A673 (cell line): ENCODE measurements at places on chromosomes 6 and 20. TPM values are rescaled to one million over a fixed set of nuclear protein-coding genes. Genes with fewer than 3 reads are reported as not detected.

- no peak within 1 kb of the TSS for H3K27ac ChIP-seq
- H3K36me3 ChIP-seq, result no peaks in the 10 kb centered on the region
- no peaks in the 10 kb centered on the region for H3K4me1 ChIP-seq
- H3K27me3 ChIP-seq, result peaks cover 74% of the 10 kb centered on the region
- DNase-seq, result peak; percentile 39
Observed at GRCh38 chr20:9514461-9515213, at the start of gene LAMP5. LAMP5 (plus strand) TSS chr20:9514590; CDS start chr20:9514853, 263 bp downstream.

DNA sequence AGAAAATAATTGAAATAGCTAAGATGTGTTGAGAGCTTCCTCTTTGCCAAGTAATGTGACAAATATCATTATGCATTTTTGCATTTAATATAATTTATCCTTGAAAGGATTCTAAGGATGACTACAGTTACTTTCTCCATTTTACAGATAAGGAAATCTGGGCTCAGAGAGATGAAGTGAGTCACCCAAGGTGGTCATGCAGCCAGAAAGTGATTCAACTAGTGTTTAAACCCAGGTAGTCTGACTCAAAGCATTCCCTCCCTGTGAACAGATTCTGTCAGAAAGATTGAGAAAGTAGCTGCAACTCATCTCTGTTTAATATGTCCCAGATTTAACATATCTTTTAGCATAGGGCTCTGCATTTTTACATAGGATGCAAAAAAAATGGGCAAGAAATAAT lies 28.1 kb downstream of the NRSN1 start:
- no peaks in the 10 kb centered on the region for H3K36me3 ChIP-seq
- no peaks in the 10 kb centered on the region for H3K27me3 ChIP-seq
- H3K27ac ChIP-seq, result no peak overlapping the region
- no peaks in the 10 kb centered on the region for H3K4me1 ChIP-seq

- H3K4me1 ChIP-seq, result peaks cover 7% of the 10 kb centered on the region
- H3K27ac ChIP-seq, result no peak overlapping the region
- no peaks in the 10 kb centered on the region for H3K36me3 ChIP-seq
- DNase-seq, result no peak
- no peak overlapping the region for H3K4me3 ChIP-seq
Observed at GRCh38 chr6:95209074-95209473, 368.3 kb upstream of the MANEA start.

DNA sequence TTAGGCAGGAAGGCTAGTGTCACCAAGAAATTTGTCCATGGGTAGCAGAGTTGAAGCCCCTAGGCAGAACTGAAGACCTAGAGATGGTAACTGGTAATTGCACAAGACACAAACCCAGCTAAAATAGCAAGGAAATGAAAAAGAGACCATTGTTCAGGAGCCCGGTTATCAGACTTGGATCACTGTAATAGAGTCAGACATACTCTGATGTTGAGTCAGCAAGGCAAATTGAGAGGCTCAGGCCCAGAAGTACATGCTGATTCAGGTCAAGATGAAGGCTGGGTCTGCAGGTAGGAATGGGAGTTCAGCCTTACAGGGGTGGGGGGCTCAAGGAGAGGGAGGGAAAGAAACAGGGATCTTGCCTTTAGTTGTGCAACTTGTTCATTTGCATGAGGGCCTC lies 6.5 kb upstream of the TMEM242 start:
- no peak overlapping the region for H3K4me3 ChIP-seq
- H3K27ac ChIP-seq, result no peak overlapping the region
- H3K4me1 ChIP-seq, result peaks cover 9% of the 10 kb centered on the region

DNA sequence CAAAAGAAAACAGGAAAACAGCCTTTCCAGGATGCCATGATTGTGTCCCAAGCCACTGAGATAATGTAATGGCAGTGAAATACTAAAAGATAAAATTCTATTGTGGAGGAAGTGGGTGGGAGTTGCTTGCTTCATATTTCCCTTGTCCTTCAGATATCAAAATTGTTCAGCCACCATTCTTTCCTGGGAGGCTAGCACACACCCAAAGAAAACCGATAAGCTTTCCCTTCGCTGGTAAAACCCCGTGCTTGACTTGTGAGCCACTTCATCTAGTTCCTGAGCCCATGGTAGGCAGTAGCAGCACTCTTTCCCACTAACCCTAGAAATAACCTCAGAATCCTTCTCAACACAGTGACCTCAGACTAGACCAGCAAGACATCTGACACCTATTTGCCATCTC lies 357.4 kb upstream of the PLCB4 start:
- no peak for DNase-seq
- H3K4me3 ChIP-seq, result no peak overlapping the region
- H3K4me1 ChIP-seq, result no peaks in the 10 kb centered on the region
- H3K36me3 ChIP-seq, result no peaks in the 10 kb centered on the region
- H3K27me3 ChIP-seq, result no peaks in the 10 kb centered on the region

Gene LTB
- total RNA-seq, result not detected in 2 replicates
